ENCODE measurements at places on chromosomes 2 and 18.

DNA sequence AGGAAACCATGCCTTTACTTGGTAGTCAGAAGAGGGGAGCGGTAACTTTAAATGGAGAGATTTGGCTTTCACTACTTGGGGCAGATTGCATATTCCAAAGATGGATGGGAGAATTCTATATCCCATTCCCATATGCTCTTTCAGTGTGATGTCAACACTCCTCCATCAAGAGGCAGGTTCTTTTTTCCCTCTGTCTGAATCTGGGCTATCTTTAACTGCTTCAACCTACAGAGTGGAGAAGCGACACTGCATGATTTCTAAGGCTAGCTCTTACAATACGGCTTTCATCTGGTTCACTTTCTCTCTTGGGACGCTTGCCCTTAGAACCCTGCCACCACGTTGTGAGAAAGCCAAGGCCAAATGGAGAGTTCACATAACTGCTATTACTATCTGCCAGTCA is 34.4 kb downstream of the SKA1 start:
- no peak overlapping the region for H3K27ac ChIP-seq
- peaks cover 4% of the 10 kb centered on the region for H3K27me3 ChIP-seq
- DNase-seq, result no peak
- no peaks in the 10 kb centered on the region for H3K36me3 ChIP-seq
- H3K4me1 ChIP-seq, result no peaks in the 10 kb centered on the region

DNA sequence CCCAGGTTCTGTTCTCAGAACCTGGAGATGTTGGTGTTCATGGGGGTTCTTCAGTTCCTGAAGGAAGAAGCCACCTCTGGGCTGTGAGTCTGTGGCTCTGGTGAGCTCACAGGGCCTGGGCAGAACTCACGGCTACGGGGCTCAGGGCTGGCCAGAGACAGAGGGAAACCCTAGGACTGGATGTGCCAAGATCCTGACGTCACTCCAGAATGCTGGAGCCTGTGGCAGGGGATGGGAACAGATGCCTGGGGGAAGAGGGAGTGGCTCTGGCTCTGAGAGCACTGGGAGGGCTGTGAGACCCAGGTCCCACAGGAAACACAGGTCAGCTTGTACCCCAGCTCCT is at the start of gene OTOF:
OTOF (minus strand) TSS at position 214 of the 343 bp plus-strand sequence.
- no peaks in the 10 kb centered on the region for H3K36me3 ChIP-seq
- peak within 1 kb of the TSS; percentile 72 for H3K27ac ChIP-seq
- H3K27me3 ChIP-seq, result no peaks in the 10 kb centered on the region
- H3K4me3 ChIP-seq, result peak within 1 kb of the TSS; percentile 55
- DNase-seq, result no peak
- peaks cover 5% of the 10 kb centered on the region for H3K4me1 ChIP-seq

- no peak for DNase-seq
- H3K36me3 ChIP-seq, result no peaks in the 10 kb centered on the region
- no peak overlapping the region for H3K27ac ChIP-seq
- no peak overlapping the region for H3K4me3 ChIP-seq
- no peaks in the 10 kb centered on the region for H3K27me3 ChIP-seq
Observed at GRCh38 chr2:199552141-199552540, 94.4 kb upstream of the SATB2 start.

DNA sequence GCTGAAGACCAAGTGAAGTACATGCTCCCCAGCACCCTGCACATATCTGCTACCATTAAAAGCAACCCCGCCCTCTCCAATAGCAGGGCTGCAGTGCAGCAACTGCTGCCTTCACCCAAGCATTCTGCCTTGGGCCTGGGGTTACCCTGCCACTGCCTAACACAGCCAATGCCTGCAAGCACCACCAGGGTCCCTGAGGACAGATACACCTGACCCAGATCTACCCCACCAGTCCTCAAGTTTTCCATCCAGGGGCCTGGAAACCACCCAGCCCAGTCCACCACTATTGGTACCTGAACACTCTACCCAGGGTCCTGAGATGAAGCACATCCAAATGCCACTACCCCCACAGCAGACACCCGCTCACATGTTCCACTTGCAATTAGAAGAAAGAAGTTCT is 181.1 kb upstream of the RBBP8 start:
- H3K27me3 ChIP-seq, result peaks cover 20% of the 10 kb centered on the region
- H3K27ac ChIP-seq, result no peak overlapping the region
- no peaks in the 10 kb centered on the region for H3K4me1 ChIP-seq

GRCh38 chr18:36108196-36108595 is 20.9 kb downstream of the SLC39A6 start:
- DNase-seq, result no peak
- H3K27me3 ChIP-seq, result peaks cover 2% of the 10 kb centered on the region
- no peaks in the 10 kb centered on the region for H3K4me1 ChIP-seq
- H3K27ac ChIP-seq, result no peak overlapping the region
- H3K36me3 ChIP-seq, result peaks cover 26% of the 10 kb centered on the region

Measured in immature natural killer cell (primary cell).